Right lung (tissue), 10 donors: ENCODE measurements at places on chromosomes 16 and 17.
A peak's percentile ranks its signal among the peaks of the same experiment; 100 is the strongest.

GRCh38 chr17:33583518-33584417 is 290.7 kb upstream of the ASIC2 start:
- DNase-seq: no peak

DNA sequence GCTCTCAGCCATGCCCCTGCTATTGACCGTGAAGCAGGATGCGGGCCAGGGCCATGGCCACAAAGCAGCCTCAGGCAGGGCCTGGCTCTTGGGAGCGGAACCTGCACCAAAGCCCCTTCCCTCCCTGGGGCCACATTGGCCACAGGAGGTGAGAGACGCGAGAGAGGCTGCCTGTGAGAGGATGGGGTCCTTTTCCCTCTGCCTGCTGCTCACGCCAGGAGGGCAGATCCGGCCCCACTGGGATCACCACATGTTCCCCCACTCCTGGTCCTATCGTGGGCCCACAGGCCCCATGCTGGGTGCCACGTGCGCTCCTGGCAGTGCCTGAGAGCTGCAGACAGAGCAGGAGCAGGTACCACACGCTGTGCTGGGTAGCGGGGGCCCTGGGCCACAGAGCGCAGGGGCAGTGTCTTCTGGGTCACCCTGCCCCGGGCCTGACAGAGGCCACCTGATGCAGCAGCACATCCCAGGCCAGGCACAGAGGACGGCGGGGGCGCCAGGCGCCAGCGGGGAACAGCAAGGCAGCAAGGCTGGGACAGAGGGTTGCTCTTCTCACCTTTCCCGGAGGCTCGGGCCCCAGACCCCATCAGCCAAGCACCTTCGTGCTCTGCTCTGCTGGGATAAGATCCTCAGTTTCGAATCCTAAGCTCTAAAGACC is 9.2 kb upstream of the NUDT16L1 start:
- DNase-seq: no peak

- no peak for DNase-seq
Measured at GRCh38 chr16:8894736-8895334, 12.7 kb downstream of the LITAFD start.

GRCh38 chr16:66576296-66576695 is 3.0 kb upstream of the CMTM2 start:
- DNase-seq: no peak

DNA sequence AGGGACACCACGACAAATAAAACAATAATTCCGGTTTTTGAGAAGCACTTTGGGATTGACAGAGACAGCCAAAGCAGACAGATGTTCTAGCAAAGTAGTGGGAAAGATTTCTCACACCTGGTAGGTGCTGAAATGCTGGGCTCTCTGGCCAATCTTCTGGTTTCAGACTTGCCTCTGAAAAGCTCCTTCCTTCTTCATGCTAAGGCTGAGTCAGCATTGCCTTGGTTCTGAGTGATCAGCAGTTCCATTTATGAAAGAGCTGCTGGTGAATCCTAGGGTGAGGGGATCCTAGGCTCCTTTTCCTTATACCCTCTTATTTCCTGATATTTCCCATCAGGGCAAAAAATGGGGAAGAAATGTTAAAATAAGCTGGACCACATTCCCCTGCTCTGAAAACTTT is 268.7 kb upstream of the SALL1 start:
- no peak for DNase-seq

- no peak for DNase-seq
Measured at GRCh38 chr17:36498155-36498554, 11.7 kb downstream of the ZNHIT3 start.

GRCh38 chr17:81277421-81277820 is 17.7 kb downstream of the SLC38A10 start:
- peak; percentile 70 for DNase-seq

- no peak for DNase-seq
Measured at GRCh38 chr17:14346801-14347200, 45.9 kb downstream of the HS3ST3B1 start.

- no peak for DNase-seq
Measured at GRCh38 chr17:4600563-4600962, 16.2 kb downstream of the SMTNL2 start.

DNA sequence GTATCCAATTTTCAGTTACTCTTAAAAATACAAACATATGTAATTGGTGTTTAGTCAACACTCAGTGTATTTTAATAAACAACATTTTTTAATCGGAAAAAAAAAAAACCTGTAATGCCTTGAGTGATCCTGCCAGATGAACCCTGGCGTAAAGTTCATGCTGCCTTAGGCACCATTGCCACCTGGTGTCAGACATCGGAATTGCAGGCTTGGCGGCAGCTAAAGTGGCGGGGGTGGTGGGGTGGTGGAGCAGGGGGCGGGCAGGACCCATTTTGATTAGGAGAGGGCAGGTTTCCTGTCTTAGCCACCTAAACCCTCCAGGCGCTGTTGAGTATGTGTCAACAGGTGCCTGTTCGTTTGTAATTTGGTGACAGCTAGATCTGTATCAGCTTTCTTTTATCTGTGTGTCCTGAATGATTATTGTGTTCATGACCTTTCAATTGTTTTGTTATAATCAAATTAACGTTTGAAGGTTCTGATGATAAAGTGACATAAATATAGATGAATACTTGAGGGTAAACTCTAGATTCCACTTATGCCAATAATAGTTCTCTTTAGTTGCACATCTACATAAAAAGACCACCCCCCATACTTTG is 588.7 kb downstream of the CDH13 start:
- DNase-seq: no peak

GRCh38 chr17:29461483-29462206 is 71.5 kb downstream of the TAOK1 start:
- DNase-seq: no peak

DNA sequence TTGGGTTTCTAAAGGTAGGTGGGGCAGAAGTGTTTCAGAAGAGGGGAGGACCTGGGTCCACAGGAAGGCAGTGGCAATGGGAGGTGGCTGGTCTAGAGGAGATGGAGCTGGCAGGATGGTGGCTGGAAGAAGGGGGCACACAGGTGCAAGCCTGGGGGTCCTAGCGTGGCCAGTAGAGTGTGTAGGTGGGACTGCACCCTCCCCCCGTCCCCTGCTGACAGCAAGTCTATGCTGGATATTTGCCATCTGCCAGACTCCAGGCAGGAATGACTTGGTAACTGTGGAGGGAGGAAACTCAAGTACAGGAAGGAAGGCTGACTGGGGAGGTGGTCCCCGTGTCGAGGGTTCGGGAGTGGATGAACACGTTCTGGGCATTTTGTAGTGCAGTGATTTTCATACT is 8.6 kb downstream of the MED9 start:
- DNase-seq: no peak

- no peak for DNase-seq
Measured at GRCh38 chr17:62064029-62064790, 868 bp downstream of the MED13 start.

GRCh38 chr16:11340710-11341109 is 4.5 kb upstream of the RMI2 start:
- DNase-seq: no peak

DNA sequence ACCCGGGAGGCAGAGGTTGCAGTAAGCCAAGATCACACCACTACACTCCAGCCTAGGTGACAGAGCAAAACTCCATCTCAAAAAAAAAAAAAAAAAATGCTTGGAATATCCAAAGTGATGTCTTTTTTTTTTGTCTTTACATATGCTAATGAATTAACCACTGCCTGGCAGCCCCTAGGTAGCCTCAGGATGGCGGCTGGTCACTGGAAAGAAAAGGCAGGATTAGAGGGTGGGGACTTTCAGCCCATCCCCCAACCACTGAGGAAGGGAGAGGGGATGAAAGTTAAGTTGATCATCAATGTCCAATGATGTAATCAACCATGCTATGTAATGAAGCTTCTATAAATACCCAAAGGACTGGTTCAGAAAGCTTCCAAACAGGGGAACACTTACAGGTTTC is 26.8 kb downstream of the RNF157 start:
- DNase-seq: no peak

DNA sequence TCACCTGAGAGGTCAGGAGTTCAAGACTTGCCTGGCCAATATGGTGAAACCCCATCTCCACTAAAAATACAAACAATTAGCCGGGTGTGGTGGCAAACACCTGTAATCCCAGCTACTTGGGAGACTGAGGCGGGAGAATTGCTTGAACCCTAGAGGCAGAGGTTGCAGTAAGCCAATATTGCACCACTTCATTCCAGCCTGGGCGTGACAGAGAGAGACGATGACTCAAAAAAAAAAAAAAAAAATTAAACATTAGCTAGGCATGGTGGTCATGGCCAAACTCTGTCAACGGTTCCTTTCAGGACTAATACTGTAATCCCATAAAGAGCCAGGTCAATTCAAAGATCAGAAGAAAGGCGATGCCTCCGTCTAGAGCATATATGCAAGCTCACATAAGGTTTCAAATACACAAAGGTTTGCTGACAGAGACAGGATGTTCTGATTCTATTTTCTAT is 2.4 kb downstream of the RNF157 start:
- no peak for DNase-seq

DNA sequence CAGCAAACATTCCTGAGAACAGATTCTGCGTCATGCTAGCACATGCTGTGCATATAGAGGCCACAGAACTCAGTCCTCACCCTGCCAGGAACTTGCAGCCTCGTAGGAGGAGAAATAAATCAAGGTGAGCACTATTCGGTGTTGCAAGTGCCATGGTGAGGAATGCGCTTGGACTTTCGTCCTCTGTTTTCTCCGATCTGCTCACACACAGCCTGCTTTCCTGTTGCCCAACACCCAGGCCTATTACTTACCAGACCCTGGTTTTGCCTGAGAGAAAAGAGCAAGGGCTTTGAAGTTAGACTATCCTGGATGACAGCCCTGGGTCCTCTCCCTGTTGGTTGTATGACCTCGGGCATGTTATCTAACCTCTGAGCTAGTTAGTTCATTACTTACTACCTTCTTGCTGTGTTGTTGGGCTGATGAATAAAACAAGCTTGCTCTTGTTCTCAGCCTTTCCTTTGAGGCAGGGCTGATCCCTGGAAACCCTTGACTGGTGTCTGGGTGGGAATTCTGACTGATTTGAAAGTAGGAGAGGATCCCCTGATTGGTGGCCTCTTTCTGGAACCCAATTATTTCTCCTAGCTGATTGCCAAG is 2.9 kb downstream of the ACSF2 start:
- DNase-seq: no peak

- DNase-seq: no peak
Measured at GRCh38 chr17:39252788-39253460, 27.2 kb upstream of the STAC2 start.

- no peak for DNase-seq
Measured at GRCh38 chr16:23131036-23131435, 18.2 kb downstream of the USP31 start.

DNA sequence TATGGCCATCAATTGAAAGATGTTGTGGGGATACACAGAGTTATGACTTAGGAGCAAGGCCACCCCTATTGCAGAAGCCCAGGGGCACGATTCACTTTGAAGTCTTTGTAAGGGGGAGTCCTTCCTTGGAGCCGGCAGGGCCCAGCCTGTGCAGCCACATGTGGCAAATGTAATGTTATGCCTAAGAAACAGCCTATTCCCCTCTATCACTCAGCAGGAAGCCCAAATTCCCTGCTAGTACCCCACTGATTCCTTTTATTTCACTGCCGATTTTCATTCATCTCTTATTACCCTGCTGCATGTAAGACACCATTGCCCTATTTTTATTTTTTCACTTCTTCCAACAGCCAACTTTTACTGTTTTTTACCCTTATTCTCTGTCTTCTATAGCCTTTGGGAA is 233.2 kb downstream of the PMP22 start:
- no peak for DNase-seq

DNA sequence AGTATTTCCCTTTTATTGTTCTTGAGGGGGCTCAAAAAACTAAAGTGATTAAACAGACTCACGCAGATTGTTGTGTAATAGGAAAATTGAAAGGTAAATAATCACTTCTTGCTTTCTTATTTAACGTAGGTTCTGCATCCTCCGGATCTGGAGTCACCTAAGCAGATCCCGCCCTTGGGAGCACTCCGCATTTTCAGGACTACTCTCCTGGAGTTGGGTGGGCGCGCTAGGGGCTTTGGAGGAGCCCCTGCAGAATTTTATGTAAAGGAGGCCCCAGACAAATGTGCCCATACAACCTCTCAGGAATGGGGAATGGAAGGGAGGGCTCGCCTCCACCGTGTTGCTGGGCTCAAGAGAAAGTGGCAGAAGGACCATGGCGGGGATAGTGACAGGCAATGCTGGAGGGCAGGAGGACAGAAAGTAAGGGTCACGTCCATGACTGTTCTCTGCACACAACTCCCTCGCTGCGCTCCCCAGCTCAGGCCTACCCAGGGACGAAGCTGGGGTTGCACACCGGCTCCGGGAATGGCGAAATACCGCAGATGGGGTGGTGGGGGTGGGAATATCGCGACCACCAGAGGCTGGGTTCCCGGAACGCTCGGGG is 8.3 kb downstream of the MT2A start:
- no peak for DNase-seq

GRCh38 chr16:55508271-55508921 is 476 bp upstream of the LPCAT2 start:
- DNase-seq: no peak

DNA sequence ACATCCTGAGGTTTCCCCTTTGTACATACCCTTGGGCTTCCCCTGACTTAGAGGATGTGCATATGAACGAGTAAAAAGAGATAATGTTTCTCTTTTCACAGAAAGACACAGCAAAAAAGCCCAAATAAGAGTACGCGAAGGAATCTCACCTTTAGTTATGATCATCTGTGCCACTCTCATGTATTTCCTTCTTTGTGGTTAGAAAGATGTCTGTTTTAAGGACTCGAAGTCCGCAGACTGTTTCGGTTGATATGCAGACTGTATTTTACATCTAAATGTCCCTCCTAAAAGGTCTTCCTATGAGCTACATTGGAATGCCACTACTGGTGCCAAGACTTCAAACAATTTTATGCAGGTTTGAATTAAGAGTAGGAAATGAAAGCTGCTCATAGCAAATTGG is 102.3 kb upstream of the GOT2 start:
- no peak for DNase-seq

GRCh38 chr16:15975172-15975571 is 25.8 kb downstream of the ABCC1 start:
- DNase-seq: no peak

DNA sequence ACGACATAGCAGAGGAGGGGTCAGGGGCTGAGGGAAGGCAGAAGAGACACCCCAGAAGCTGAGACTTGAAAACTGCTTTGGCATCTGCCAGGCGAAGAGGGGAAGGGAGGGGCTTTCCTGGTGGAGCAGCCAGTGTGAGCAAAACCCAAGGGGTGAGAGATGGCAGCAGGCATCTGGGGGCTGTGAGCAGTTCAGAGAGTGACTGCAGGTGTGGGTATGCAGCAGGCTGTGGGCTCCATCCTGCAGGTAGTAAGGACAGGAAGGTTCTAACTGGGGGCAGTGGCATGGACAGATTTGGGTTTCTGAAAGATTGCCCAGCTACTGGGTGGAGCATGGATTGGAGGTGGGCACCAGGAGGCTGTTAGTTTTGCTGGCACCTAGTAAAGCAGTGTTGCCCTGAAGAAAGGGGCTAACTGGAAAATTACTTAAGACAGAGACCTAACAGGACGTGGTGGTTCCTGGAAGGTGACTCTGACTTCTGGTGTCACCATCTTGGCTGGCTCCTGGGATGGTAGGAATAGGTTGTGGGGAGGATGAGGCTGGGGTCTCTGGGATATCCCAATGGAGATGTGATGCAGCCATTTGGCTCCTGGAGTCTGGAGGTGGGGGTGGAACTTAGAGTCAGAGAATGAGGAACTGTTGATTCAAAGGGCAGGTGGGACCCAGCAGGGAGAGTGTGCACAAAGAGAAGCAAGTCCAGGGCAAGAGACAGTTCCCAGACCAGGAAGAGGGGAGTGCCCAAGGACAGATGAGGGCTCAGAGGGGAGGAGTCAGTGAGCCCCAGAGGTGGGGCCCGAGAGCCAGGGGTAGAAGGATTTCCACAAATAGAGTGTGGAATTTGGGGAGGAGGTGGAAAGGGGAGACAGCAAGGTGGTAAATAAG is 11.2 kb downstream of the BCL7C start:
- no peak for DNase-seq
